ENCODE measurements at places on chromosomes 3 and 15.

DNA sequence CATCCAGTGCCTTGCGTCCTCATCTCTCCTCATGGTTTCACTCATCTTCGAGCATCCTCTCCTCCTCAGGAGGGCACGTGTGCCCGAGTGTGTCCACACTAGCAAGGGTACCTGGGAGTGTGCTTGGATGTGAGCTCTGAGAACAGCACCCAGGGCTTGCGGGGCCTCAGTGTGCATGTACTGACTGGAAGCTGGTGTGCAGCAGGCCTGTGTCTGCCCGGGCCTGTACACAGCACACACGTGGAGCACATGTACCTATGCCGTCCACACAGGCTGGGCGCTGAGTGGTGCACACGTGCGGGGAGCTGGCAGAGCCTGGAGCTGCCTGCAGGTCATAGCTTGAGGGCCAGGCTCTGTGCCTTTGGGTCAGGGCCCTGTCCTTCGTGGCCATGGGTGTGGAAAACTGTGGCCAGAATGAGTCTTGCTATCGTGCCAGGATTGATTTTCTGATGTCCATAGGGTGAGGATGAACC is 34.9 kb downstream of the TSPAN3 start:
- DNase-seq = peak; percentile 34

DNA sequence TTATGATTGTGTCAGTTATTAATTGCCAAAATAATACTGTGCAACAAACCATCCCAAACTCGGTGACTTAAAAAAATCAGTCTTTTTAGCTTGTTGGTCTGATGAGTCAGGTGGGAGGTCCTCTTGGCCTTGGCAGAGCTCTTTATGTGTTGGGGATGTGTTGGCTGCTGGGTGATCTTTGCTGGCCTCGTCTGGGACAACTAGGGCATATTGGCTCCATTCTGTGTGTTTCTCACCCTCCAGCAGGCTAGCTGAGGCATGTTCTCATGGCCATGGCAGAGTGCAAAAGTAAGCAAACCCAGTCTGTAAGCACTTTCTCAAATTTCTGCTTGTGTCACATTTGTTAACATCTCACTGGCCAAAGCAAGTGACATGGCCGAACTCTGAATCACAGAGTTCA is 251.6 kb downstream of the RPLP1 start:
- no peak for DNase-seq

- no peak for DNase-seq
These were observed 25.3 kb downstream of the MEF2A start for GRCh38 chr15:99590913-99591646.

DNA sequence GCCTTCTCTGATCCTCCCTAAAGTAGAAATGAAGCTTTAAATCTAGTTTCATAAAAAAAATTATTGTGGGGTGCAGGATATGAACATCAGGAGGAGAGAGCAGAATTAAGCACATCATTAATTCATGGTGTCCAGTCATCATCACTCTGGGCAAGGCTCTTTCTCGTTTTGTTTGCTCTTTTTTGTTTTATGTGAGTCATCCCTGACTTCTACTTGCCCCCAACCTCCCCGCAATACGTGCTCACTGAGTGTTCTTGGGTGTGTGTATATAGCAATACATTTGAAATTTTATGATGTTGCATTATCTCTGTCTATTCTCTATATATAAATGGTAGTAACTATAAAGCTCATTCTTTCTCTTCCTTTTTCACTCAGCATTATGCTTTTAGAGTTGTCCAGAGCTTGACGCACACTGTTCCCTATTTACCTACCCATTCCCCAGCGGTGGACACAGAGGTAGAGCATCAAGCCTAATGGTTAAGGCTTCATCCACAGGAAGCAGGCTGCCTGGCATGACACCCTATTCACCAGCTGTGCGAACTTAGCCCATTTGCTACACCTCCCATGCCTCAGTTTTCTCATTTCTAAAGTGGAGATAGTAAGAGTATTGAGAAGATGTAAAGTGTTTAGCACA is 72.3 kb downstream of the CD200R1L start:
- no peak for DNase-seq

- no peak for DNase-seq
These were observed 89.8 kb downstream of the CADPS start for GRCh38 chr3:62785384-62785783.

DNA sequence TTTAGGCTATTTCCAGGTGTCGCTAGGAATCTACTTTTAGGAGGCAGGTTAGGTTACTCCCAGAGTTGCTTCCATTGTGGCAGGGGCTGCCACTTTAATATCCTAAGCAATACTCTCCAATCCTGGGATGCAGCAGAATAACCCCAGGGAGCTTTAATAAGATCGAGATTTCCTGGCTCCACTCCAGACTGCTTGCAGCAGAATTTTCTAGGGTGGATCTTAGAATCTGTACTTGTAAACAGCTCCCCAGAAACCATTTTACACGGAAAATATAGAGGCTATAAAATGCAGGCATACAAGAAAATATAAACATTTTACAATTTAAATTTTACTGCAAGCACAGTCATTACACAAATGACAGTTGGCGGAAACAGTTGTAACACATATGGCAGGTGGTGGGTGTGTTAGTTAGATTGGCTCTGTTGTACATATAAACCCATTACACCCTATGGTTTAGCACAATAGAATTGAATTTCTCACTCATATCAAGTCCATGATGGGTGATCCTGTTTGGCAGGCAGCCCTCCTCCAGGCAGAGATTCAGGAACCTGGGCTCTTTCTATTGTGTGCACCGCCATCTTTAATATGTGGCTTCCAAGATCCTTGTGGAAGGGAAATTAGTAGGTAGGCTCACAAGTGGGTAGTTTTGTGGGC is 35.0 kb upstream of the TNFAIP8L3 start:
- no peak for DNase-seq

DNA sequence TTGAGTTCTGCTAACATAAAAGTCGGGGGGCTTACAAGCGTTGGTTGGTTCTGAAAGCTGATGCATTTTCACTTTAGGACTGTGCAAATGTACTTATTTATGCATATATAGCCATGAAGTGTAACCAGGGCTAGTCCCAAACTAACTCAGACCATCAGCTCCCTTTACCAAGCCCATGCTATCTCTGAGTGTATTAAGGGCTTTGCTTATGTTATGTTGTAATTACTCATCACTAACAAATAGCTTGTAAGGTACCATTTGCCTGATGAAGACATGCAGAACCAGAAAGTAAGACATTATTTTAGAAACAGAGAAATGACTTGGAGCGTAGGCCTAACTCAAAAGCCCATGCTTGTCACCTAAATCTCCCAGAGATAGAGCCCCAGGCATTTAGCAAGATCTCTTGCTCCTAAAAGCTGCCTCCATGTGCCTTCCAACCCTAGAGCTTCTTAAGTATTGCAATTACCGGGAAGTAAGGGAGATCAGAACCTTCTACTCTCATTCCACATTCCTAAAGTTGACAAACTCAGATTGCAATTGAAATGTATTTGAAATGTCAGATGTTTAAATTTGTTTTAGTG is 362.9 kb upstream of the RBMS3 start:
- no peak for DNase-seq

GRCh38 chr3:188036375-188037194 is 117.4 kb upstream of the LPP start:
- DNase-seq = no peak

DNA sequence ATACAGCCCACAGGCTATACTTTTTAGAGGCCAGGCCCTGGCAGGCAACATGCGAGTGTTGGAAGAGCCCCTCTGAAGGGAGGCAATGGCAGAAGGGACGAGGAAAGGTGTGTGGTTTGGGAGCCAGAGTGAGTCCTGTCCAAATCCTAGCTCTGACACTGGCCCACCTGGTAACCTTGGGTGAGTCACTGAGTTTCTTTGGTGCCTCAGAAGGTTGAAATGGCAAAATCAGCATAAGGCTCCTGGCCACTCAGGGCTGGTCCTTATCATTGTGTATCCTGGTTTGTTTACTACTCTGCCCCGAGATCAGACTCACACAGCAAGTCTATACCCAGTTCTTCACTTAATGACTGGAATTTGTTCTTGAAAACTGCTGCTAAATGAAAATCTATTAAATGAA is 71.4 kb upstream of the TLE3 start:
- no peak for DNase-seq

DNA sequence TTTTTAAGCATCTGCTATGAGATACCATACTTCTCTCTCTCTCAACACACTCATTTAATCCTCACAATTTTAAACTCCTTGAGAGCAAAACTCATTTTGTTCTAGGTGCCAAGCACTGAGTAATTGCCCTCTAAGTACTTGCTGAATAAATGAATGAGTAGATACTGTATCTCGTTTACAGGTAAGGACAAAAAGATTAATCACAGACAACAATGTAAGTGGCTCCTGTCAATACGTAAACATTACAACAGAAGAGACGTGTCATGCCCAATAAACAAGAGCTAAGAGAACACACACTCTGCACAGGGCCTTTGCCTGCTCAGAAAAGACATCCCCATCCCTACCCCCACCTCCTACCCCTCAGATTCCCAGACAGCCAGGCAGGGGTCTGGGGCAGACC is 59.8 kb downstream of the CHSY1 start:
- DNase-seq = no peak

- DNase-seq = no peak
These were observed 134.8 kb downstream of the PDE8A start for GRCh38 chr15:85116494-85116893.

DNA sequence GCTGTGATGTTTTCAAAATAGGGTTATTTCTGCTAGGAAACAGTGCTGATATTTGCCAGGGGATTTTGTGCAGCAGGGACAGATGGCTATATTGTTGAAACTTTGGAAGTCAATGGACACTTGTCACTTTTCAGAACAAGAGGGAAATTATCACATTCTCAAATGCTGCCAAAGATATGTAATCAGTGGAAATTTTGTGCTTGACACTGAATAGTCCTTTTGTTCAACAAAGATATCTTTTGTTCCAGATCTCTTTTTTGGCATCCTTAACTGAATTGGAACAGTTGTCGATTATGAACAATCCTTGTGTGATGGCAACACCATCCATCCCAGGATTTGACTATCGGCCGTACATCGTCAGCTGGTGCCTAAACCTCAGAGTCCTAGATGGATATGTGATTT is 7.8 kb downstream of the CEP97 start:
- DNase-seq = no peak

DNA sequence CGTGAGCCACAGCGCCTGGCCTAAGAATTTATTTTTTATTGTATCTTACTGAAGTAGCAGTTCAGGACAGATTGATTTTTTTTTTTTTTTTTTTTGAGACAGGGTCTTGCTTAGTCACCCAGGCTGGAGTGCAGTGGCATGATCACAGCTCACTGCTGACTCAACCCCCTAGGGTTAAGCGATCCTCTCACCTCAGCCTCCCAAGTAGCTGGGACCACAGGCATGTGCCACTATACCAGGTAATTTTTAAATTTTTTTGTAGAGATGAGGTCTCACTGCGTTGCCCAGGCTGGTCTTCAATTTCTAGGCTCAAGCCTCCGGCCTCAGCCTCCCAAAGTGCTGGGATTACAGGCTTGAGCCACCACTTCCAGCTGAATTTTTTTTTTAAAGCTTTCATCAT is 99.8 kb upstream of the HERC1 start:
- DNase-seq = no peak

GRCh38 chr15:70321172-70321819 is 223.6 kb upstream of the TLE3 start:
- DNase-seq = no peak

DNA sequence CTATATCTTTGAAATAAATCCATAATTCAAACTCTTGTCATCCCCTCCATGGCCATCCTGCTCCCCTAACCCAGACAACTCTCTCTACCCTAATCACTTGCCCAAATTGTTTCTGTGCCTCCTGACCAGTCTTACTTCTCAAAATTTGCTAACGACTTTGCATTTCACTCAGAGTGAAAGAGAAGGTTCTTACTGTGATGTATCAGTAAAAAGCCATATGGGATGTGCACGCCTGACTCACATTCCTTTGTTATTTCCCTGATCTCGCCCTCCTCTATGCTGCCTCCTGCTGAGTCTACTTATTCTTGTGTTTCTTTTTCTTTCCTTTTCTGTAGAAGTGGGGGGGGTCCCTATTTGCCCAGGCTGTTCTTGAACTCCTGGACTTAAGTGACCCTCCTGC is 487.2 kb upstream of the FRG2C start:
- DNase-seq = no peak

DNA sequence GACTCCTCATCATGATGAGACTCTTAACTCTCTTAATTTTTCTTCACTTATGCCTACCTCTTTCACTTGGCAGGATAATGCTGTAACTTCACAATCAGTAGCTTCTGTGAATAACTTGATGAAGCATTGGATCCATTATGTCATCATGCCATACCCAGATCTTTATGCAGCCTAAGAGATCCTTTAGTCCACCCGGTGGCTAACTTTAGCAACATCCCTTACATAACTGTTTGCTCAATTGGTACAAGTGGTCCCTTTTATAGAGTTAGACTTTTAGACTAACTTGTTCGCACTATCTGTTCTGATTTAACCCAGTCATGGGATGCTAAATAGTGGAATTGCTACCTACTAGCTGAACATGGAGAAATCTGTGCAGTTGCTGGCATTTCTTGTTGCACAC is 184.5 kb downstream of the USP13 start:
- DNase-seq = no peak

- DNase-seq = no peak
These were observed 10.3 kb upstream of the MUSTN1 start for GRCh38 chr3:52845157-52845556.

DNA sequence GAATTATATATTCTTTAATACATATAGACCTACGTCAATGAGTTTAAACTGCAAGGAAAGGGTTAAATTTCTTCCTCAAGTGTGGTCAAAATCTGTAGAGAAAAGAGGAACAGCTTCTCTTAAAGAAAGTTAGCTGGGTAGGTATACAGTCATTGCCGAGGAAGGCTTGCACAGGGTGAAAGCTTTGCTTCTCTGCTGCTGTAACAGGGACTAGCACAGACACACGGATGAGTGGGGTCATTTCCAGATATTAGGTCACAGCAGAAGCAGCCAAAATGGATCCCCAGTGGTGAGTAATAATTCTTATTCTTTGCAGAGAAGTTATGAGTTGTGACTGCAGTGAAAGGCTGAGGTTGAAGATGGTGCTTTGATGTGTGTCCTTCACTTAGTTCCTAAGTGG is at the start of gene CD86:
CD86 (plus strand) TSS at position 148 of the 400 bp plus-strand sequence; CDS start at position 276, 128 bp downstream.
- no peak for DNase-seq
